ENCODE measurements at places on chromosomes 11 and 22. TPM values are rescaled to one million over a fixed set of nuclear protein-coding genes. Genes with fewer than 3 reads are reported as not detected.

OR51I1 gene
- total RNA-seq = not detected

GLB1L3 gene
- not detected for total RNA-seq

ATG13 gene
- 75.2 TPM for total RNA-seq

NCAM1 gene
- total RNA-seq = 14.2 TPM

SLC22A9 gene
- not detected for total RNA-seq

PGR gene
- total RNA-seq = under 0.01 TPM

RBMXL2 gene
- total RNA-seq = not detected

Data from smooth muscle cell of the umbilical artery (primary cell).